Fibroblast of the conjunctiva (primary cell): ENCODE measurements at places on chromosomes 3 and 15.
A peak's percentile ranks its signal among the peaks of the same experiment; 100 is the strongest.

DNA sequence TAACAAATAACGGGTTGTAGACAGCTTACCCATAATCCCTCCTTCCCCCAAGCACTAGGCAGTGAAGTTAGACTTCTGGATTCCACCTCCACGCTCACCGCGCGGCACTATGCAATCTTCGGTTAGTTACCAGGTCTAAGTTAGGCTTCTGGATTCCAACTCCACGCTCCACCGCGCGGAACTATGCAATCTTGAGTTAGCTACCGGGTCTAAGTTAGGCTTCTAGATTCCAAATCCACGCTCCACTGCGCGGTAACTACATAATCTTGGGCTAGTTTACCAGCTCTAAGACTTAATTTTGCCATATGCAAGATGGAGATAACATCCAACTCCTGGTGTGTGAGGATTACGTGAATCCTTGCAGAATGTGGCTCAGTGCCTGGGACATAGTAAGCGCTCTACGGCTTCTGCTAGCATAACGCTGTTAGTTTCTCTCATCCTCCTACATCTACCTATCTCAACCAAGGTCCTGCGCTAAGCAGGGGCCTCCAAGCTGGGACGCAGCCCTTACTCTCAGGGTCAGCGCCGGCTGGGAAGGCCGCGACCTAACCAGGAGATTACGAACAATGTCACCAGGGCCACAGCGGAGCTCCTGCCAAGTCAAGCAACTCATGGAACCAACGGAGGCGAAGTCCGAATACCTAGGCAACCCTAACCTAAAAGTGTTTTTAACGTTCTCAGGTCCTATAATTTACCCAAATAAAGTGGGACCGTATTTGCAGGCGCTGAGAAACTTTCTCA is 497 bp upstream of the RPLP1 start:
- no peak for DNase-seq

DNA sequence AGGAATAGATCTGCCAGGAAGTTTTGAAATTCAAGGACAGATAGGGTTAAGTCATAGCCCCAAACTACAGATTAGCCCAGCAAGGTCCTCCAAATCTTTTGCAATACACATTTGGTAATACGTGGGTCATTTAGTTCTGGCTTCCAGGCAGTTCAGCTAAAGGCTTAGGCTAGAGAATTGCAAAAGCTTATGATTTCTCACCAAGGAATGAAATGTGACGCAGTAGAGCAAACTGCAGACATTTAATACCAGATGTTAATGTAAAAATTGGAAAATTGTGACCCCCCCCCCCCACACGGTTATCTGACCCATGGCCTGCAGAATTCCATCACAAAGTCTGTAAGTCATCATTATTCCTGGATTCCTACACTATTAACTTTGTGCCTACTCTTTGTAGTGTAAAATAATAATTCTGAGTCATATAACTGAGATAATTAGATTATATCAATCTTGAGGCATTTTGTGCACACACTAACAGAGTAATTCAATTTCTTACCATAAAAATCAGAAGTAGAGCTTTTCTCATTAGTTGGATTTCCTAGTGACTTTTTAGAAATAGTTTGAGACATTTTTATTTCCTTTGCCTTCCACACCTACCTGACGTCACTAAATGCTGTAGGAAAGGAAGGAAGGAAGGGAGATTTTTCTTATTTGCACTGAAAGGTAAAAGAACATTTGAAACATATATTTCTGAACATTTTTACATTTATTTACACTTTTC is 235.2 kb downstream of the DTWD1 start:
- DNase-seq = peak; percentile 96

- DNase-seq = no peak
Measured at GRCh38 chr3:145088917-145089316, 1072.1 kb downstream of the PLOD2 start.

- no peak for DNase-seq
Measured at GRCh38 chr3:182592747-182593146, 200.6 kb upstream of the ATP11B start.

- peak; percentile 55 for DNase-seq
Measured at GRCh38 chr3:165837058-165837525, at the start of gene BCHE. TSS of gene BCHE (minus strand) at chr3:165837423. CDS start at chr3:165831033, 6,390 bp downstream.
